Psoas muscle (tissue), 8 donors: ENCODE measurements at places on chromosomes 1 and 21. TPM values are rescaled to one million over a fixed set of nuclear protein-coding genes. Genes with fewer than 3 reads are reported as not detected.

DNA sequence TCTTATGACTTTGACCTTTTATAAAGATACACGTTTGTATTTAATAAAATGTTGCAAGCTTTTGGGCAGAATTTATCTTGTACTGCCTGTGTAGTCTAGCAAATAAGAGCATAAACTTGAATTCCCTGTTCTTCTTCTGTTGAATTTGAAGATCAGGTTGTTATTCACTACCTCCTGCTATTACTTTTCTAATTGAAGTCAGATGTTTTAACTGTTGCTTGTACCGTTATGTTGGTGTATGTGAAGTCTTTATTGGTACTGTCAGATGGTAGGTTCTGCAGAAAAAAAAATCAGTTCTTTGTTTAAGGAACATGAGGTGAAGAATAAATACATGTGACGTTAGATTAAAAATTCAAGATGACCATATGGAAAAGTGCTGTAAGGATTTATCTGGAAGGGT lies 69.1 kb downstream of the DYRK1A start:
- H3K4me3 ChIP-seq: peak overlapping the region; percentile 50
- H3K36me3 ChIP-seq: no peaks in the 10 kb centered on the region
- no peaks in the 10 kb centered on the region for H3K27me3 ChIP-seq

DNA sequence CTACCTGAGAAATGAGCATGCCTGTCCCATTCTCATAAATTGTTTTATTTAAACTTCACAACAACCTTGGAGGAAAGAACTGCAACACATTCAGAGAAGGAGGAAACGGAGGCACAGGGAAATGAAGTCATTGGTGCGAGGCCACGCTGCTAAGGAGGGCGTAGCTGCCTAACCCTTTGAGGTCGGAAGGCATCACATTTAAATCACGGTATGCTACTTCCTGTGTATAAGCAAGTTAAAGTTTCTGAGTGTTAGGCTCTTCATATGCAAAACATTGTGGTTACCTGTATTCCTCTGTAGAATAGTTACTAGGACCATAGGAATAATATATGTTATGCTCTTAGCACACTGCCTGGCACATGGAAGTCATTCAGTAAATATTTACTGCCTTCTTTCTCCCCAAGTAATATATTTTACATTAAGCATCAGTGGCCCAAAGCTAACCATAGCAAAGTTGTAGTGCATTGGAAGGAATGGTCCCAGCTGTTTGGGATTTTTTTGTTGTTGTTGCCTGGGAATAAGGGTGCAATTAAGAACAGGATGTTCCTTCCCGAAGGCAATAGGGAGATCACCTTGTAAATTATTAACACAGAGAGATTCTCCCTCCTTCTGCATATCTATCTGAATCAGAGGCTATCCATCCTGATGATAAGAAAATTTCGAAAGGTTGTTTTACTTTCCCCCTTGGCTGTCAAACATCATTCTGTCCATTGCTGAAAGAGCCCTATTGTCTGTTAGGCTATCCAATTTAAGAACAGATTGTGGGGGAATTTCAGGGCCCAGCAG lies 192.2 kb upstream of the C8B start:
- no peak overlapping the region for H3K27ac ChIP-seq
- H3K4me3 ChIP-seq: no peak overlapping the region
- H3K36me3 ChIP-seq: no peaks in the 10 kb centered on the region
- no peaks in the 10 kb centered on the region for H3K4me1 ChIP-seq

DNA sequence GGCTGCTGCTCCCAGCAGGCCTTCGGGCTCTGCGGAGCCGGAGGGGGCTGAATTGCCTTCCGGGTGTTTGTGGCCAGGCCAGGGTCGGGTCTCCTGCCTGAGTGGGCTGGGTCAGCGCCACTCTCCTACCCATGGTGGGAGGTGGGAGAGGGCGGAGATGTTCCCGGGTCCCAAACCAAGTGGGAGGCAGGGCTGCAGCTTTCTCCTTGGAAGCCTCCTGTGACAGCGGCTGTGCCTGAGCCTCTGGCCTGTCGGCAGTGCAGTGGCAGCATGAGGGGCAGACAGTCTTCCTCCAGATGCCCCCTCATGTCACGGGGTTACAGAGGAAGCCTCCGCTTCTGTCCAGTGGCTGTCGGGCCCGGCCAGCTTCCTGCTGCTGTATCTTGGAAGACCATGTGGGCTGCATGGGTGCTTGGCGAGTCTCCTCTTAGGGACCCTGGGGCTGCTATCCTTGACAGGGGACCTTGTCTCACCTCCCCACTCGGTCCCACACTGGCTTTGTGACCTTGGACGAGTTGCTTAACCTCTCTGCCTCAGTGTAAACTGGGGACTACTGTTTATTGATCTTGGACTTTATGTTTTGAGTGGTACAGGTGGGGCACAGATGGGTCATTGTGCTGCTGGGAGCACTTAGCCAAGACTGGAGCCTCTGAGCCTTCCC lies 4.3 kb downstream of the SKI start:
- peaks cover 67% of the 10 kb centered on the region for H3K4me1 ChIP-seq
- peak overlapping the region; percentile 71 for H3K4me3 ChIP-seq
- no peaks in the 10 kb centered on the region for H3K36me3 ChIP-seq
- DNase-seq: no peak

DNA sequence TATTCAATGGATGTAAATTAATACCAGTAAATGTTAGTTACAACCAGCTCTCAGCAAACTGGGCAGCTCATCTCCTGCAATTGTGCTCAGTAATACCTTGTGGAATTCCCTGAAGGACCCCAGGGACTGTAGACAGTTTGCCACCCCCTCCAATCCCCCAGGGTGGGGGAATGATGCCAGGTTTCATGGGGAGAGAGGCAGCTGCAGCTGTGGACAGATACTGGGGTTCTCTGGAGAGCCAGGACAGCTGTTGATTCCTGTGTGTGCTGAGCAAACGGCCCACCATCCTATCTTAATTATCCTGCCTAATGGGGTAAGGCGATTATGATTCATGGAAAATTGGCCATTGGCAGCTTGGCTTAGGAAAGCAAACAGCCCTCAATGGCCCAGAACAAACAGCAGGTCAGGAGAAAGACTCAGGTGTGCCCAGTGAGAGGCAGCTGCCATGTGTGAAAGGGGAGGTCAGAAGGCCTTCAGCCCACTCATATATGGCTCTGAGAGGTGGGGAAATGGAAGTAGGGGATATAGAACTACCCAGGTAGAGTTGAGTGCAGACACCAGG lies 148.9 kb upstream of the CTTNBP2NL start:
- DNase-seq: no peak
- no peak overlapping the region for H3K4me3 ChIP-seq
- no peaks in the 10 kb centered on the region for H3K27me3 ChIP-seq
- H3K36me3 ChIP-seq: no peaks in the 10 kb centered on the region
- no peaks in the 10 kb centered on the region for H3K4me1 ChIP-seq

DNA sequence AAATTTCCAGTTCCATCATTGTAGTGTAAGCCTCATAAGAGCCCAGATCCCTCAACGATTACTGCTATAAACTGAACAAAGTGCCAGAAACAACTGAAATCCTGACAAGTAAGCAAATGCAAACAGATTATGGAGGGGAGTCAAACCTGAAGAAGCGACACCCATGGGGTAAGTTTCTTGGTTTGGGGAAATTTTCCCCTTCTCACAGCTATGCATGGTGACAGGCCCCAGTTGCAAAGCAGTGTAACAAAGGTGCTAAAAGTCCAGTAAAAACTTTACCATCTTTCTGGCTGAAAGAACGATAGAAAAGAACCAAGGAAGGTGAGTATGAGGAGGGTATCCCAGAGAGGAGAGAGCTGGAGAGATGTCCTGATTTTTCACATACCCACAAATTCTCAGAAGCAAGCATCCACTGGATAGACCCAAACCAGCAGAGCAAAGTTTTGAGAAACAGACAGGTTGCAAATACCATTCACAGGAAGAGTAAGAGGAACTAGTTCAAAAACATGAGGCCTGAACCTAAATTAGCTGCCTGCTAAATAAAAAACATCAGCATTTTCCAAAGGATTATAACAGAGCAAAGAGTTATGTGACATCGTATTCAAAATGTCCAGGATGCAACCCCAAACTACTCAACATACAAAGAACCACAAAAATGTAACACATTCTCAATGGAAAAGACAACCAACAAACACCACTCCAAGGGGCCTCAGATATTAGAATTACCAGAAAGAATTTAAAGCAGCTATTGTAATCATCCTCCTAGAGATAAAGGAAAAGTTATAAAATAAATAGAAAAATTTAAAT lies 14.5 kb downstream of the SCYL3 start:
- H3K4me3 ChIP-seq: no peak overlapping the region
- H3K36me3 ChIP-seq: peaks cover 3% of the 10 kb centered on the region
- no peak overlapping the region for H3K27ac ChIP-seq
- H3K27me3 ChIP-seq: no peaks in the 10 kb centered on the region

GRCh38 chr1:24564695-24565094 lies 8.8 kb downstream of the NCMAP start:
- no peak overlapping the region for H3K27ac ChIP-seq
- H3K27me3 ChIP-seq: no peaks in the 10 kb centered on the region
- no peaks in the 10 kb centered on the region for H3K36me3 ChIP-seq
- no peaks in the 10 kb centered on the region for H3K4me1 ChIP-seq

GRCh38 chr1:111372336-111372965 lies 55.1 kb downstream of the OVGP1 start:
- no peak overlapping the region for H3K27ac ChIP-seq
- H3K4me1 ChIP-seq: no peaks in the 10 kb centered on the region

The AJAP1 gene
- 1.4 TPM for total RNA-seq

The CTSE gene
- not detected for total RNA-seq

The RGS21 gene
- not detected for total RNA-seq
